ENCODE measurements at places on chromosomes 11 and 22.

DNA sequence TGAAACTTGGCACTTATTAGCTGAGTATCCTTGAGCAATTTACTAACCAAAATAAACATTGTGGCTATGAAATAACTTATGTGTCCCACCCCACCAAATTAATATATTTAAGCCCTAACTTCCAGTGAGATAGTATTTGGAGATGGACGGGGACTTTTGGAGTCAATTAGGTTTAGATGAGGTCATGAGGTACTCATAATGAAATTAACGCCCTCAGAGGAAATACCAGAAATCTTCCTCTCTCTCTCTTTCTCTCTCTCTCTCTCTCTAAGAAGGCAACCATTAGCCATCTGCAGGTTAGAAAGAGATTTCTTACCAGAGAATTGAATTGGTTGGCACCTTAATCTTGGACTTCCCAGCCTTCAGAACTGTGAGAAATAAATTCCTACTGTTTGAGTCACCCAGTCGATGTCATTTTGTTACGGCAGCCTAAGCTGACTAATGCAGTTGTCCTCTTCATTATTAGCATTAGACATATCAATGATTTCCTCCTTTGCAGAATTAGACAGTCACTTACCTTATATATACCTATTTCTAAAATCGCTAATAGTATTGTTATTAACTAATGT is 1284.0 kb downstream of the FAM181B start:
- DNase-seq = no peak

- no peak for DNase-seq
Measured at GRCh38 chr11:90744169-90744568, 521.3 kb upstream of the CHORDC1 start.

DNA sequence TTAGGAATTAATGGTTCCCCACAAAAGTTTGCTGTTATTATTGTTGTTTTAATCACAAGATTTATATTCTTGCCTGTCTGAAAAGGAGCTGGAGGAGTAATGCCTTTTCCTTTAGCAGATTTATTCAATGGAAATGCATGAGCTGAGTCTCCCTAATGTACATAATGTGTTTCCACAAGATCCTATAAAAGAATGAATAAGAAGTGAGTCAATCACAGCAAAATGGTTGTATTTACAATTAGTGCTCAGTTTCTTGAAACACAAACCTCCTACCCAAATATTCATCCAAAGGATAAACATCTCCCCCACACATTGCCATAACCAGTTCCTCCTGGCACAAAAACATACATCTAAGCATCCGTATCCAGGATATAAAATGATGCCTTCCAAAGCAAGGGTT is 33.3 kb downstream of the ME3 start:
- no peak for DNase-seq

GRCh38 chr11:116579031-116579653 is 193.6 kb downstream of the BUD13 start:
- DNase-seq = no peak

GRCh38 chr11:121300972-121301699 is 8.6 kb downstream of the SC5D start:
- no peak for DNase-seq

DNA sequence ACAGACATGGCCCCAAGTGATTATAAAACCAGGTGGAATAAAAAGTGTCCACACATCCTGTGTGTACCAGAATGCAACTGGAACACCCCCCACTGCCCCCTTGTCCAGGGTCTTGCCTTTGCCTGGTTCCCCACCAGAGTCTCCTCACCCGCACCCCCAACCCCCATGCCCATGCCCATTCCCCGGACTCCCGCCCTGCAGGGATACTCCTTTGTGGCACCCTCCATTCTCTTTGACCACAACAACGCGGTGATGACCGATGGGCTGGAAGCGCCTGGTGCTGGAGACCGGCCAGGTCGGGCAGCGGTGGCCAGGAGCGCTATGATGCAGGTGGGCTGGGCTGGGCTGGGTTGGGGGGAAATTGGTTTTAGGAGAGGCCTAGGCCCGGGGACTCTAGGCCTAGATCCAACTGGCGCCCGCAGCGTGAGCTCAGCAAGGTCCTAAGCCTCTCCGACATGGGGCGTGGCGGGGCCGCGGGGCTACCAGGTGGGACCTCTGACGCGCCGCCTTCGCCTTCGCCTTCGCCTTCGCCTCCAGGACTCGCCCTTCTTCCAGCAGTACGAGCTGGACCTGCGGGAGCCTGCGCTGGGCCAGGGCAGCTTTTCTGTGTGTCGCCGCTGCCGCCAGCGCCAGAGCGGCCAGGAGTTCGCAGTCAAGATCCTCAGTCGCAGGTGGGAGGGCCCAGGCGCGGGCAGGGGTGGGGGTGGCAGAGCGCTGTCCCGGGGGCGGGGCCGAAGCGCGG is 9.1 kb downstream of the RPS6KA4 start:
- DNase-seq = no peak

DNA sequence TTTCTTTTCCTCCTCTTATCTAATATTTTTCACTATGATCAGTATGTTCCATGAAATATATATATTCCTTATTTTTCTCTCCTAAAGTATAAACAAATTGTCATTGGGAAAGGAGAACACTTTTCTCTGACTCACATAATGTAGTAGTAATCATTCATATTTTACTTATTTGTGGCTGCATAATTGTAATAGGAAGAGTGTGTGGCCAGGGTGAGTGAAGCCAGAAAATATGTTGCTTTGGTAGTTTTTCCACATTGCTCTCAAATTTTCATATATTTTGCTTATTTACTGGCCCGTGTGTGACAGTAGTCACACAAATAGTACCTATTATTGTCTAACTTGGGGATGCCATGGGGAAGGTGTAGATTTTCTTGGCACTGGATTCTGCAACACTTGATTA is 172.1 kb downstream of the DYNC2H1 start:
- DNase-seq = no peak

GRCh38 chr22:48198489-48199459 is 1436.3 kb downstream of the TBC1D22A start:
- DNase-seq = no peak

DNA sequence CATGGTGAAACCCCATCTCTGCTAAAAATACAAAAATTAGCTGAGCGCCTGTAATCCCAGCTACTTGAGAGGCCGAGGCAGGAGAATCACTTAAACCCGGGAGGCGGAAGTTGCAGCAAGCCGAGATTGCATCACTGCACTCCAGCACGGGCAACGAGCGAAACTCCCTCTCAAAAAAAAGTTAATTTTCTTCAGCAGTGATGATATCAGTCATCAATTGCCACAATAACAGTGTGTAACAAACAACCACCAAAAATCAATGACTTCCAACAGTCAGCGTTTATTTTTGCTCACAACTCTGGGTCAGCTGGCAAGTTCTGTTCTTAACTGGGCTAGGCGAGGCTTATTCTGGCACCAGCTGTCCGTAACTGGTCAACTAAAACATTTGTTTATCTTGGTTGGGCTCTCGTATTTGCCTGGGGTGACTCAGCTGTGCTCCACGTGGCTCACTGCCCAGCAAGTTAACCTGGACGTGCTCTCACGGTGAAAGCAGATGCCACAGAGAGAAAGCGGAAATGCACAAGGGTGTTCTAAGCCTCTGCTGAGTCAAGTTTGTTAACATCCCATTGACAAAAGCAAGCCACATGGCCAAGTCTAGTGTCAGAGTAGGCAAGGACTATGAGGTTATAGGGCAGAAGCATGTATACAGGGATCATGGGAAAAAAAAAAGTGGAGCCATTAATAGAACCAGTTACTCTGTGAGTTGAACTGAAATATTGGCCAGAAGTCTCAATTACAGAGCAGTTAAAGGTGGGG is 52.1 kb downstream of the LHFPL7 start:
- peak; percentile 12 for DNase-seq

- DNase-seq = no peak
Measured at GRCh38 chr11:122749005-122749687, 89.2 kb upstream of the CRTAM start.

DNA sequence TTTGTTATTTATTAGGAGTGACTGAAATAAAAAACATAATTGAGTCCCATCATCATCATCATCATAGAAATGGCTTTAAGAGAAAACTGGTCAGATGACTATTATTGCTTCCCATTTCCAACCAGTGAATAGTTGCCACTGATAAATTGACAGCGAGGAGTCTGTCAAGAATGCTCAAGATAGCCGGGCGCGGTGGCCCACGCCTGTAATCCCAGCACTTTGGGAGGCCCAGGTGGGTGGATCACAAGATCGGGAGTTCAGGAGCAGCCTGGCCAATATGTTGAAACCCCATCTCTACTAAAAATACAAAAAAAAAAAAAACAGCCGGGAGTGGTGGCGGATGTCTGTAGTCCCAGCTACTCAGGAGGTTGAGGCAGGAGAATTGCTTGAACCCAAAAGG is 1.9 kb downstream of the WBP2NL start:
- no peak for DNase-seq

DNA sequence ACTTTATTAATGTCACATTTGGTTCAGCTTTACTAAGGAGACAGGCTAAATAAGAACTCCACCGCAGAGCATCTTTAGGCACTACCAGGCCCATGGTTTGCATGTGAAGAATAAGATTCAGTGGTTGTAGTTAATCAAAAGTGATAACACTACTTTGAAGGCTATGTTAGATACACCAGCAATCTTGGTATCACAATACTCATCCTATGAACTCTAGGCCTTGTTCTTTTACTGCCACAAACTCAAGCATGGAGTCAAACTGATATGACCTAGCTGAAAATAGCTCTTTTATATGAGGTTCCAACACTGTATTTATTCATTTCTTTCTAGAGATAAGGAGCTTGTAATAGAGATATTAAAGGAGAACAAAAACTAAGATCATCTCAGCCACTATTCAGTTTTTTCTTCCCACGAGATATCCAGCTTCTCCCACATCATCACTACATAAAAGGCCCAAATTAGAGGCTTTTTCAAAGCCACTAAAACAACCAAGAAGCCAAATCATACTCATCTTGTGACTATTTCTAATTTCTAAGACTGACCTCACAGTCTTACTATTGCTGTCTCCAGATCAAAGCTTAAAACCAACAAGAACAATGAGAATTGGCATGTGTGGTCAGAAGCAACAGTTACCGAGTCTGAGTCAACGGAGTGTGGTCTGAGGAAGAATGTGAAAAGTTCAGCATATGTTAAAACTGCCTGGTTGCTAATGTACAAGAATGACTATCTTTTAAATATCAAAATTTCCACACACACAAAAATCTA is 25.1 kb upstream of the GUCY1A2 start:
- DNase-seq = no peak

DNA sequence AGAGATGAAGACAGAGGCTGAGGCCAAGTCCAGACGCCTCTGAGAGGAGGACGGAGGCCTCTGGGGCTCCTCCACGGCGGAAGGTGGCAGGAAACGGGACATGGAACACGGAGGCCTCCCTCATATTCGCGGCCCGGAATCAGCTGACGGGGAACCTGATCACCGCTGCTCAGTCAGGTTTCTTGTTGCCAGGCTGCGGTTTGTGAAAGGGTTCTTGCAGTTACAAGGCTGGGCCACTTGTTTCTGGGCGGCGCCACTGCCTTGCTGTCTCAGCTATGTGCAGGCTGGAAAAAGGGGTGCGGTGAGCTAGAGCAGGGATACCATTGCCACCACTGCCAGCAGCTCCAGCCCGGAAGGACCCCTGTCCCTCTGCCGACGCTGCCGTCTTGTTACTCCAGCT is 10.0 kb upstream of the MMP1 start:
- DNase-seq = peak; percentile 41

- DNase-seq = no peak
Measured at GRCh38 chr22:36328635-36329253, 59.0 kb downstream of the MYH9 start.

DNA sequence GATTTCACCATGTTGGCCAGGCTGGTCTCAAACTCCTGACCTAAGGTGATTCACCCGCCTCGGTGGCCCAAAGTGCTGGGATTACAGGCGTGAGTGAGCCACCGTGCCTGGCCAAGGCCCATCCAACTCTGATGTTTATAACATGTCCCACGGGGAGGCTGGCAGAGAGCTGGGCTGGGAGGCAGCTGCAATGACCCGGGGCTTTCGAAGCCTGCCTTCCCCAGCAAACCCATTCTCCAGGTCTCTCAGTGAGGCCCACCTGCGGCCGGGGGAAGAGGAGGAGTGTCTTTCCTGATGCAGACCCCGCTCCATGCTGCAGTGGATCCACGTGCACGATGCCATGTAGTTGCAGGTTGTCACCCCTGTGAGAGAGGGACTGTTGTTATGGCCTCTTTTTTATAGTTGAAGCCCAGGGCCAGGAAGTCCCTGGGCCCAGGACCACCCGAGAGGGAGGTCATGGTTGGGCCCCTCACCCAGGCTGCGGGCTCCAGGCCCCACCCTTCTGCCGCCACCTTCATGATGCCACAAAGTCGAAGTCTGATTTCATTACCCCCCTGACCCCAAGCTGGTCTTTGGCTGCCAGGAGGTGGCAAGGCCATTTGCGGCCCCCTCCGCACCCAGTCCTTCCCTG is 38.3 kb downstream of the KCNJ4 start:
- DNase-seq = no peak

DNA sequence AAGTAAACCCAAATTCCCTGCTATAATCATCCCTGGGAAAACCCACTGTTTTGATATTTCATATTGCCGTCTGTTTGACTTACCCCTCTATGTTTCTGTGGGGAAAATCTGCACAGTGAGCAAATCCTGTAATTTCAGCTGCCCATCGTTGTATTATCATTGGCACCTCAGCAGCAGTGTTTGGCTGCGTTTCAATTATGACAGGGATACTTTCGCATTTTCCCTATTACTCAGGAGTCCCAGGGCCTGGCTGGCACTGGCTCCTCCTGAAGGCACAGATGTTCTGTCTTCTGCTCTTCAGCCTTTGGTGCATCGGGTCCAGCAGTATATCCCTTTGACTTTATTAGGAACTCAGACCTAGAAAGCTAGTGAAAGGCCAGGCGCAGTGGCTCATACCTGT is 12.2 kb upstream of the MMP12 start:
- DNase-seq = no peak
